Tongue (tissue), 3 donors: ENCODE measurements at places on chromosomes 16 and 17.
A peak's percentile ranks its signal among the peaks of the same experiment; 100 is the strongest.

DNA sequence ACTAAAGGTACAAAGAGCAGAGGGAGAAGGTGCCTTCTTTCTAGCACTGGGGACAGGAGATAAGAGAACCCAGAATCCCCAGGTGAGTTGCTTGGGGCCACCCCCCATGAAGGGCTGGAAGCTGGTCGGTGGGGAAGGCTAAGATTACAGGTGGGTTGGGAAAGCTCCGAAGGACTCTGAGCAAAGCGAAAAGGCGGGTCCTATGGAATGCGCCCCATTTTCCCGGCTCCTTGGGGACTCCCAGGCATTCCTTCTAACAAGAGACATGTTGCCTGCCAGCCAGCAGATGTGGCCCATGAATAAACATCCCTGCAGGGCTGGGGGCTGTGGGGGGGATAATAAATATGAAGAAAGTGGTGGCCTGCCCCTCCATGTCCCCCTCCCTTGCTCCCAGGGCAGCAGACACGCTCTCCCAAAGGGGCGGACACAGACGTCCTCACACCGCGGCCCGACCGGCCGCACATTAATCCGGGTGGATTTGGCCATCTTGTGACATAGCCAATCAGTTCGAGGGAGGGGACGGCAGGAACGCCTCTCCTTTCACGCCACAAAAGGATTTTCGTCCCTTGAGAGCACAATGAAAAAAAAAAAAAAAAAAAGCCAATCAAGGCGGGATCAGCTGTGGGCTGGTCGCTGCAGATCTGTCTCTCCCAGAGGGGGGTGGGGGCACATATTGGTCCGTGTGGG, 98.5 kb downstream of the SOX9 start:
- peak; percentile 36 for DNase-seq

GRCh38 chr16:23580391-23580790, 15.7 kb downstream of the NDUFAB1 start:
- DNase-seq, result no peak

- no peak for DNase-seq
Measured at GRCh38 chr17:54898576-54898975, 2.1 kb upstream of the TOM1L1 start.

- no peak for DNase-seq
Measured at GRCh38 chr17:66892246-66892645, 57.3 kb downstream of the CACNG5 start.

DNA sequence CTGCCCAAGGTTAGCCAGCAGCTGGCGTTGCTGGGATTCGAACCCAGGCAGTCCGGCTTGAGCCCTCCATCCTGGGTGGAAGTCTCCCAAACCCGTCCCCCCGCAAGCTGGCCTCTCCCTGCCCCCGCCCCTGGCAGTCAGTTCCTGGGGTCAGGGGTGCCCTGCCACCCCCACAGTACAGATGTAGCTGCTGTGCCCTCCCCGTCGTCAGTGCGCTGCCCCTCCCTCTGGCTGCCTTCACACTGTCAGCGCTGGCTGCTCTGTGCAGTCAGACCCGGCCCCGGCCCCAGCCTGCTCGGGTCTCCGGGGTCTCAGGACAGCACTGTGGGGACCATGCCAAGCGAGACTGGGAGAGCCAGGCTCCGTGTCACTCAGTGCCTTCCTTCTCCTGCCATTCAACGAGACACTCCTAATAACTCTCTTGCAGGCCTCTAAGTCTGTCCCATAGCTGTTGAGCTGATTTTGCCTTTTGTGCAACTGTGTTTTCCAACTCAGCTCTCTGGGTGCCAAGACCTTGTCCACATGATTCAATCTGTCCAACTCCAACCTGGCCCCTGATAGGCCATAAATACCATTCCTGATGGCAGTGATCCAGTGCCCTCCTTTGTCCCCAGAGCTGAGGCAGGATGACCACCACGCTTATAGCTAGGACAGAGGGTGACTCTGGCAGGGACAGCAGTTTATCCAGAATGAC, 55.5 kb upstream of the IL34 start:
- no peak for DNase-seq

- DNase-seq, result peak; percentile 7
Measured at GRCh38 chr16:29745853-29746345, at the start of gene C16orf54. C16orf54 (minus strand) TSS chr16:29745990; CDS start chr16:29744951, 1,039 bp downstream.

DNA sequence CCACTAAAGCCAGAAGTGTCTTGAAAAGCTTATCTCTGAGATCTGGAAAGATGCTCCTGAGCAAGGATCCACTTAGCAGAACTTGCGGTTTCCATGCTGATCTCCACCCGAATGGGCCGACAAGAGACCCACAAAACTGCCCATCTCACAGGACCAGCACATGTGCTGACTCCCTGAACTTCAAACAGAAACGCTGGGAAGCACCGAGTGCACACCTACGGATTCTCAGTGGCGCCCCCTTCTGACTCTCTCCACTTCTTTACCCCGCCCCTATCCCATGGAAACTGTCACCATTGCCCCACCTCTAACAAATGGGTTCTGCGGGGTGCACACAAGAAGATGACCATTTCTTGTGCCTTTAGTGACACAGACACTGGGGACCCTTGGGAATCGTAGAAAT, 21.4 kb downstream of the CDRT4 start:
- no peak for DNase-seq

GRCh38 chr16:30858829-30859423, 35.0 kb downstream of the BCL7C start:
- no peak for DNase-seq

GRCh38 chr17:2700030-2700490, 11.5 kb downstream of the CLUH start:
- DNase-seq, result no peak

- no peak for DNase-seq
Measured at GRCh38 chr17:31136319-31136718, 41.5 kb downstream of the NF1 start.

DNA sequence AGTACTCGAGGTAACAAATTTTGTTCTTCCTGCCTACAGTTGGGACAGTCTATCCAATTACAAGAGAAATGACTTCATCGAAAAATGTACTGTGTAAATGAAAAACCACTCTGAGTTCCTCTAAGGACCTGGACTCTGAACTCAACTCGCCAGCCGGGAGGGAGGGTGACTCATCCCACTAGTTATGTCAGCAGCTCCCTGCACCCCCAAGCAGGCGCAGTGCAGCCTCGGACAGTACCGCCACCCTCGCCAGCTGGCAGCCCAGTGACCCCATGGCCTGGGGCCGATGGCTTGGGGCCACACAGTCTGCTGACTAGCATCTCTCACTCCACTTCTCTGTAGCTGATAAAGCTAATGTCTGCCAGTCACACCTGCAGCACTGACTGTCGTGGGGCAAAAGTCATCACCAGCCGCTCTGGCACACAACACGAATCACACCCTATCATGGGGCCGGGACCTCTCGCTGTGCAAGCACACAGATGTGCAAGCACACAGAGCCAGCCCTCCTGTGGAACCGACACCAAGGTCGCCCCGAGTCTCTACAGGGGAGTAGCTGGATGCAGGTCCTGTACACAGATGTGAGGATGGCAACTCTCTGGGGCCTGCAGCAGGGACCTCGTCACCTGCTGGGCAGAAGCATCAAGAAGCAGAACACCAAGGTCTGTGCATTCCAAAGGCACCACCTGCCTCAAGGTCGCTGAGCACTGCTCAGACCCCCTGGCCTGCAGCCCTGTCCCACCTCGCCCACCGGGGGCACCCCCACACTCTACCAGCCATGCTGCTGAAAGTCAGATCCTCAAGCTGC, 5.7 kb downstream of the CSNK1D start:
- peak; percentile 29 for DNase-seq

DNA sequence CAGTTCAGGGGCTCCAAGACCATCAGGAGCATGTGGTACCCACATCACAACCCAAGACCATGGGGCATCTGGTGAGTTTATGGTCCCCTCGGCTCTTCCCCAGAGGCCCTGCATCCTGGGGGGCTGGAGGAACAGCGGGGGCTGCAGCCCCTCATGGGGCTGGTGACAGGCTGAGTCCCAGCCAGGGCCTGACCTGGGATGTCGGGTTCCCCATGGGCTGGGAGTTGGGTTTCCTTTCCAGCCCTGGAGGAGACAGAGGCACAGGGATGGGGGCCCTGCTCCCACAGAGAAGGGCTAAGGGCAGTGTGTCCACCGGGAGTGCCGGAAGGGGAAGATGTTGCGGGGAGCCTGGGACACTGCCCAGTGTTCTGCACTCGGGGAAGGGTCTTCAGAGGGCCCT, 82.4 kb downstream of the GOSR1 start:
- no peak for DNase-seq

DNA sequence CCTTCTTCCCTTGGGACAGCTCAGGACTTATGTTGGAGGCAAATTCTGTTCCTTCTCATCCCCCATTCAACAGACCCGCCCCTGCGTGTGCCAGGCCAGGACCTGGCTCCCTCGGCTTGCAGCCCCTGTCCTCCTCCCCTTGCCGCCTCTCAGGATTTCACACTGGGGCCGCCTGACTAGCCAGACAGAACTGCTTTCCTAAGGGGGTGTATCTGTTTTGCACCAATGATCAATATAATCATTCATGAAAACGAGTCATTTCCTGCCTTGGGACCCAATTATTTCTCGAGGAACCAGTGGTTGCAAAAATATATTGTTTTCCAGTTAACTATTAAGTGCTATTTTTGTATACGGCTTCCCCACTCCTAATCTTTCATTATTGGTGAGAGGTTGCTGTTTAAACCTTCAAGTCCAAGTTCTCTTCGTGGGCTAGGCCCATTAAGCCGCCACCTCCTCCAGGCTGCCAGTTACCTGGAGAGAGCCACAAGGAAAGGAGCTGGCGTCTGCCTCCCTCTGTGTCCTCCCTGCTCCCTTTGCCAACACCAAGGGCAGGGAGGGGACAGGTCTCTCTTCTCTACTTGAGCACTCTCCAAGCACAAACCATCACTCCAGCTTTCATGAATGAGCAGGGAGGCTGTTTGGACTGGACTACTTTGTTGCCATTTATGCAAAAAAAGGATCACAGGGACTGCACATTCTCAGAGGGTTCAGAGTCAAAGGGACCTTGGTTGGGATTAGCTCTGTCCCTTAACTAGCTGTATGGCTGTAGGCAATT, 8.9 kb downstream of the DCAKD start:
- no peak for DNase-seq

- DNase-seq, result no peak
Measured at GRCh38 chr16:66562409-66562808, 3.8 kb upstream of the CMTM1 start.

- DNase-seq, result peak; percentile 89
Measured at GRCh38 chr17:77831474-77832179, 126.9 kb upstream of the TNRC6C start.

DNA sequence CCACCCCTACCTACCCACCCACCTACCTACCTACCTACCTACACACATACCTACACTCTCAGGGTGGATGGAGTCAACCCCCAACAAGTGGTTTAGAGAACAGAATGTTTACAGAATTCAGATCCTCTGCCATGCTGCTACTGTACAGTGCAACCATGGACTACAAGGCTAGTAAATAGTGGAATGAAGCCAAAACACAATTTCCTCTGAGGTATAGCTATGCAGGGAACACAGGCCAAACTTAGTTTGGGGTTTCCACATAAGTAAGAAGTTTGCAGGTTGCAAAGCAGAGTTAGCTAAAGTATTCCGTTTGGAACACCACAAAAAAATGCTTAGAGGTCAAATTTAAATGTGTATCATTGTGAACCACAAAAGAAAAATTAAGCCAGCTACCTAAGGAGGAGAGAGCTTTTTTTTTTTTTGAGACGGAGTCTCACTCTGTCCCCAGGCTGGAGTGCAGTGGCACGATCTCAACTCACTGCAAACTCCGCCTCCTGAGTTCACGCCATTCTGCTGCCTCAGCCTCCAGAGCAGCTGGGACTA, 2.7 kb upstream of the AP1G1 start:
- DNase-seq, result no peak

GRCh38 chr16:20830372-20830771, 24.0 kb downstream of the REXO5 start:
- no peak for DNase-seq

DNA sequence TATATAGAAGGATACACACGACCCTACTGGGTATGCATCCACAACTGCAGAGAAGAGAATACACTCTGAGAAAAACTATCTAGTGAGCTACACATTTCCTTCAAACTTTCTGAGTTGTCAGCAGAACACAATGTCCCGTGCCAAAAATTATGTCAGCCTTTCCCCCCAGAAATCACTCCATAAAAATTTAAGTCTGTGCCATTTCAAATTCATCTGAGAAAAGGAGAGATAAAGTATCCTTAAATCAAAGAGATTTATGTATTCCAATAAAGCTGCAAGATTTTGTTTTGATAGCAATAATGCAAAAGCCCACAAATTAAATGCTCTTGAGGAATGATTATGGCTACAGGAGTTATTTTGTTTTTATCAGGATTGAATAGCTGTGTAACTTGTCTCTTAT, 760.1 kb downstream of the CDH11 start:
- DNase-seq, result no peak

- DNase-seq, result no peak
Measured at GRCh38 chr16:58152246-58152868, 23.2 kb upstream of the CFAP20 start.

GRCh38 chr16:19639986-19640421, 78.0 kb downstream of the KNOP1 start:
- DNase-seq, result no peak

DNA sequence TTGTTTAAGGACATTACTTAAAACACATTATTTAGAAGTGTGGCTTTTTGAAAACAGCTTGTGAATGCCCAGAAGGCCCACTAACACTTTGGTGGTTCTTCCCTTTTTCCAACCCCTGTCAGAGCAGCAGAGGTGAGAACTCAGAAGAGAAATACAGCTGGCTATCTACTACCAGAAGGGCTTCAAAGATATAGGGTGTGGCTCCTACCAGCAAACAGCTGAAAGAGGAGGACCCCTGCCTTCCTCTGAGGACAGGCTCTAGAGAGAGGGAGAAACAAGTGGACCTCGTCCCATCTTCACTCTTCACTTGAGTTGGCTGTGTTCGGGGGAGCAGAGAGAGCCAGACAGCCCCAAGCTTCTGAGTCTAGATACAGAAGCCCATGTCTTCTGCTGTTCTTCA, 6.9 kb upstream of the RAPGEFL1 start:
- DNase-seq, result no peak

DNA sequence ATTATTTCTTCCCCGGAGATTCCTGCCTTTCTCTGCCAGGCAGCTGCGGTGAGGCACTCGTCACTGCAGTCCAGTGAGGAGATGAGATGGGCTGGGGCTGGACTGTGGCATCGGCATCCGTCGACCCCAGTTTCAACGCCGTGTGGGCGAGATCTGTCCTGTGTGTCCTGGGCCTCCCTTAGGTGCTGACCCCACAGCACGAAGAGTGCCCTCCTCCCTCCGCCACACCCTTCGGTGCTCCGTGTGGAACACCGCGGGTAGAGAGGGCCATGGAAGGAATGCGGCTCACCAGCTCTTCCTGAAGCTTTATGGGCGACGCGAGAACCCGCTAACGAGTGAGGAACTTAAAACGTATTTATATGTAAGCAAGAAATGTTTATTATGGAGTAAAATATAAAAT, 17.6 kb downstream of the ACSF3 start:
- DNase-seq, result no peak
